Activated T-helper 17 cell treated with anti-CD3 and anti-CD28 coated beads, Interleukin-2, amount 50 U/mL, for 72 hours (primary cell): ENCODE measurements at places on chromosomes 3 and 15.
A peak's percentile ranks its signal among the peaks of the same experiment; 100 is the strongest.

- ATAC-seq = no peak
- no peak overlapping the region for H3K4me3 ChIP-seq
- peaks cover 8% of the 10 kb centered on the region for H3K4me1 ChIP-seq
- no peaks in the 10 kb centered on the region for H3K36me3 ChIP-seq
- no peak overlapping the region for H3K27ac ChIP-seq
- peaks cover 8% of the 10 kb centered on the region for H3K27me3 ChIP-seq
Measured at GRCh38 chr3:139299261-139300132, 44.3 kb upstream of the MRPS22 start.

DNA sequence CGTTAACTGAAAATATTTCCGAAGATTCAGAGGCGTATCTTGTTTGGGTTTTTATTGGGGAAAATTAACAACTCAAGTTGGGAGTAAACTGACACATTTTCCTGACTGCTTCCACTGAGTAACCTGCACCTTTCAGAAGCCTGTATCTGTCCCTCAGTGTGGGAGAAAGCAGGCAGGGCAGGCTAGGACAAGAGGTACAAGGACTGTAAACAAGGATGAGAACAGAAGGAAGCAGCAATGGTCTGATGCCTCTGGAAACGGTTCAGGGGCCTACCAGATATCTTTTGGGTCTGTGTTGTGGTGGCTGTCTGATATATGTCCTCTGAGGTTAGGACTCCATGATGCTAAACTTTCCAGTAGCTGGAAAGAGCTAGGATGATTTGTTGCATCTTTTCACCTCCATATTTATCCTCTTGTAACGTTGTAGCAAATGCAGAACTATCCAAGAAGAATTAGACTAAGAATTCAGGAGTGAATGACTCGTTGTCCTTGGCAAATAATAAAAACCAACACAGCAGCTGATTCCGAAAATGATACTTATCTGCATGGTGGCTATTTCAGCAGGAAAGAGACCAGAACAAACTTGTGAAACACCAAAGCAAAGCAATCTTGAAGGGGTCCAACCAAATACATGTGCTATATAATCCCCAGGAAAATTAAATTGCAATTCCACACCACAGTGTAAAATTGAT, 195.9 kb upstream of the ICE2 start:
- H3K27ac ChIP-seq = peak overlapping the region; percentile 93
- no peaks in the 10 kb centered on the region for H3K27me3 ChIP-seq
- no peak for ATAC-seq
- H3K4me1 ChIP-seq = peaks cover 23% of the 10 kb centered on the region

DNA sequence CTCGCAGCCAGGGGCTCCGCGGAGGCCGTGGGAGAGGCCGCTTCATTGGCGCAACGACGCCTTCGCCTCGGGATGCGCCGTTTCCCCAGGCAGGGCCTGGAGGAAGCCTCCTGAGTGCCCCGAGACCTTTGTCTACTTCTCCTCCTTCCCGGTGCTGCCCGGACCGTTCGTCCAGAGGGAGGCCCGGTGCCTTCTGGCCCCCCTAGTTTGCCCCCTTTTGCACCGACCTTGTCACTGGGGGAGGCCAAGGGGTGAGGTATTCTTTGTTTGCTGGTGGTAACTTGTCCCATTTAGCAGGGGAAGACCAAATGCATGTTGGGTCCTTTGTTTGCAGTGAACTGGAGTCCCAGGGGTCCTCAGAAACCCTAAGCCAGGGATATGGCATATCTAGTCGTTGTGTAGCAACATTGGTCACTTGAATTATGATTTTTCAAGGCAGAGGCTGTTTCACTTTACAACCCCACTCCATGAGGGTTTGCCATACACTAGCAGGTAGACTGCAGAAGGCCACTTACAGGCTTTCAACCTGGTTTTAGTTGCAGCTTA, 615 bp downstream of the DHX30 start:
- peaks cover 17% of the 10 kb centered on the region for H3K36me3 ChIP-seq
- no peak for ATAC-seq
- H3K4me3 ChIP-seq = peak overlapping the region; percentile 93
- H3K27me3 ChIP-seq = no peaks in the 10 kb centered on the region
- peaks cover 9% of the 10 kb centered on the region for H3K4me1 ChIP-seq

- H3K36me3 ChIP-seq = peaks cover 25% of the 10 kb centered on the region
- peak overlapping the region; percentile 98 for H3K4me3 ChIP-seq
- no peak for ATAC-seq
- no peaks in the 10 kb centered on the region for H3K27me3 ChIP-seq
- peaks cover 24% of the 10 kb centered on the region for H3K4me1 ChIP-seq
Measured at GRCh38 chr3:195441051-195441450, 1.8 kb downstream of the ACAP2 start.

DNA sequence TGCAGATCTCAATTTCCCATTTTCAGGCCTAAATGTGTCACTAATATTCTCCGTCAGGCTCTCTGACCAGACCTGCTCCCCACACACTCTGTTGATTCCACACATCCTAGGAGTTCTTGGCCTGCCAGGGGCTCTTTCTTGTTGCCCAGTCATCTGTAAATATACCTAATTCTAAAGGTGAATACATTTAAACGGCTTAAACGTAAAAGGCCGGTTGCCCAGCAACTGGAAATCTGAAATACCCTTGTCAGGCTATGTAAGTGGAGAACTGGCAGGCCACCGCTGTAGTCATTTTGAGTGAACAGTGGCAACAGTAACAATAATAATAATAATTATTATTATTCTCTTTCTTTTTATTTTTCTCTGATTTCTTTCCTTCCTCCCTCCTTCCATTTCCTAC, 302.7 kb downstream of the AGBL1 start:
- H3K4me1 ChIP-seq = no peaks in the 10 kb centered on the region
- peaks cover 16% of the 10 kb centered on the region for H3K27me3 ChIP-seq
- no peaks in the 10 kb centered on the region for H3K36me3 ChIP-seq
- no peak overlapping the region for H3K4me3 ChIP-seq
- no peak overlapping the region for H3K27ac ChIP-seq

DNA sequence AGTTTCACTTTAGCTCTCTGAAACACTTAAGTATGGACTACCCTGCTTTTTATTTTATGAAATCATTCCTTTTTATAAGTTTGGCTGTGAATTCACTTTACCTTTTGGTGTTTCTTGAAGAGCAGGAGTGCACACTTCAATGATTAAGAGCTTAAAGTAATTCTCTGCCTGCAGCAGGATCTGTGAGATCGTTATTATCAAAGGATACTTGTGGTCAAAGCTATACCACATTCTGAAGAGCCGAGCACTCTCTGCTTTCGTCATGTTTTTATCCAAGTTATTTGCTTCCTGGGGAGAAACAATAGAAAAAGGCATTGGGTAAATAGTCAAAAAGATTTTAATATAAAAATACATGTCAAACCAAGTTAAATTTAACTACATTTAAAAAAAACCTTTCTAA, 243.7 kb downstream of the CHST2 start:
- H3K36me3 ChIP-seq = peaks cover 17% of the 10 kb centered on the region
- peaks cover 5% of the 10 kb centered on the region for H3K4me1 ChIP-seq
- ATAC-seq = no peak
- H3K27me3 ChIP-seq = no peaks in the 10 kb centered on the region
- H3K27ac ChIP-seq = no peak overlapping the region

DNA sequence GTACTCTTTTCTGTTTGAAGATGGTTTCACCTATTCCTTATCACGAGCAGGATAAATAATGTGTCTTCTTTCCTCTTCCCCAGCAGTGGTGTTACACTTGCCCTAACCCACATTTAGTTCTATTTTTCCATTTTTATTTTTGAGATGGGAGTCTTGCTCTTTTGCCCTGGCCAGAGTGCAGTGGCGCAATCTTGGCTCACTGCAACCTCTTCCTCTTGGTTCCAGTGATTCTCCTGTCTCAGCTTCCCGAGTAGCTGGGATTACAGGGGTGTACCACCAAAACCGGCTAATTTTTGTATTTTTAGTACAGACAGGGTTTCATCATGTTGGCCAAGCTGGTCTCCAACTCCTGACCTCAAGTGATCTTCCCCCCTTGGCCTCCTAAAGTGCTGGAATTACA, 372.4 kb downstream of the FOXP1 start:
- H3K27me3 ChIP-seq = no peaks in the 10 kb centered on the region
- peaks cover 34% of the 10 kb centered on the region for H3K4me1 ChIP-seq
- no peak overlapping the region for H3K4me3 ChIP-seq
- peak overlapping the region; percentile 14 for H3K27ac ChIP-seq

DNA sequence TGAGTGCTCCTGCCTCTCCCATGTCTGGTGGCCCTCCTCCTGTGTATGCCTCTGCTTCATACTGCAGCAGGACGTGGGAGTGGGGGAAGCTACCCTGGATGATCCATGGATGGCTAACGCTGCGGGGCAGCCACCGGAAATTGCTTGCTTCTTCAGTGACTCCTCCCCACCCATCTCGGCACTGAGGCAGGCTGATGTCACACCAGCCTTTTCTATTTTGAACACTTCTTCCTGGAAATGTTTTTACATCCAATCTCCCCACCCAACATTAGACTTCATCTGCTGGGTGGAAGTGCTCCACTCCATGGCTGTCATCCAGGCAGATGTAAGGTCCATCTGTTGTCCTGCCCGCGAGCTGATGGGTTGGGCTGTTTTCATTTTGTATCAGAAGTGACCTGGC, 58.9 kb upstream of the MUC13 start:
- H3K27me3 ChIP-seq = no peaks in the 10 kb centered on the region
- no peaks in the 10 kb centered on the region for H3K4me1 ChIP-seq
- no peak for ATAC-seq
- no peak overlapping the region for H3K4me3 ChIP-seq
- H3K36me3 ChIP-seq = peaks cover 77% of the 10 kb centered on the region
- H3K27ac ChIP-seq = no peak overlapping the region

GRCh38 chr3:96027718-96028117, 786.7 kb upstream of the EPHA6 start:
- H3K27me3 ChIP-seq = no peaks in the 10 kb centered on the region
- H3K27ac ChIP-seq = no peak overlapping the region
- no peaks in the 10 kb centered on the region for H3K36me3 ChIP-seq
- H3K4me3 ChIP-seq = no peak overlapping the region
